Breast epithelium (tissue), 4 donors: ENCODE measurements at places on chromosomes 5 and 9. TPM values are rescaled to one million over a fixed set of nuclear protein-coding genes. Genes with fewer than 3 reads are reported as not detected.

- H3K4me1 ChIP-seq = no peaks in the 10 kb centered on the region
- no peaks in the 10 kb centered on the region for H3K27me3 ChIP-seq
- H3K4me3 ChIP-seq = no peak overlapping the region
- DNase-seq = no peak
Measured at GRCh38 chr9:89458768-89459496, 39.0 kb downstream of the SEMA4D start.

The GPR150 gene
- total RNA-seq = 0.33 TPM

The IFNA21 gene
- not detected for total RNA-seq

- no peak overlapping the region for H3K27ac ChIP-seq
- H3K4me1 ChIP-seq = no peaks in the 10 kb centered on the region
- no peak overlapping the region for H3K4me3 ChIP-seq
- H3K27me3 ChIP-seq = no peaks in the 10 kb centered on the region
- no peak for DNase-seq
- peaks cover 7% of the 10 kb centered on the region for H3K36me3 ChIP-seq
Measured at GRCh38 chr9:33943389-33943788, 105.3 kb downstream of the UBAP2 start.

DNA sequence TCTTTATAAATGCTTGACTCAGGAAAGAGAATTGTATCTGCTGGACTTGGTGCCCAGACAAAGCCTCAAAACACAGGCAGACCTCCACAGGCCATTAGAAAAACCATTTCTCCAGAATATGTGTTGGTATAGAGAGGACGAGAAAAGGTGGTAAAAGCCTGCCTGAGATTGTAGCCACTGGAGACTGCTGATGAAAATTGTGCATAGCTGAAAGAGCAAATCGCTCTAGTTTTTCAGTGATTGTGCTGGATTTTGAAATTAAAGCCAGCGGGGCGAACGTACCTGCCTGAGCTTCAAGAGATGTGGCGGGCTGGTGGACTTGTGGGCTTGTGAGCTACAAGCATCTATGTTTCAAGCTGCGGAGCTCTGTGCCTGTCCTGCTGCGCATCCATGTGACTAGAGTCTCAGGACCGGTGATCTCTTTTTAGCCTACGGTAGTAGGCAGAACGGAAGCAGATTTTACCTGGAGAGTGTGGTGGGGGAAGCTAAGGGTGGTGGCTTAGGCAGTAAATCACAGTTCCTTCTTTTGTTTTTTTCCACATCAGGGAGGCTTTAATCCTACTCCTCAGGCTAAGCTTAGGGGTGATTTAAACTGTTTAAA, 193.6 kb downstream of the SREK1 start:
- H3K4me1 ChIP-seq = no peaks in the 10 kb centered on the region
- no peaks in the 10 kb centered on the region for H3K27me3 ChIP-seq
- no peak for DNase-seq
- H3K36me3 ChIP-seq = no peaks in the 10 kb centered on the region
- no peak overlapping the region for H3K4me3 ChIP-seq
- no peak overlapping the region for H3K27ac ChIP-seq

GRCh38 chr5:1745796-1746370, 53.8 kb downstream of the MRPL36 start:
- no peak overlapping the region for H3K27ac ChIP-seq
- H3K4me1 ChIP-seq = no peaks in the 10 kb centered on the region
- H3K27me3 ChIP-seq = no peaks in the 10 kb centered on the region
- DNase-seq = peak; percentile 45
- H3K4me3 ChIP-seq = no peak overlapping the region

DNA sequence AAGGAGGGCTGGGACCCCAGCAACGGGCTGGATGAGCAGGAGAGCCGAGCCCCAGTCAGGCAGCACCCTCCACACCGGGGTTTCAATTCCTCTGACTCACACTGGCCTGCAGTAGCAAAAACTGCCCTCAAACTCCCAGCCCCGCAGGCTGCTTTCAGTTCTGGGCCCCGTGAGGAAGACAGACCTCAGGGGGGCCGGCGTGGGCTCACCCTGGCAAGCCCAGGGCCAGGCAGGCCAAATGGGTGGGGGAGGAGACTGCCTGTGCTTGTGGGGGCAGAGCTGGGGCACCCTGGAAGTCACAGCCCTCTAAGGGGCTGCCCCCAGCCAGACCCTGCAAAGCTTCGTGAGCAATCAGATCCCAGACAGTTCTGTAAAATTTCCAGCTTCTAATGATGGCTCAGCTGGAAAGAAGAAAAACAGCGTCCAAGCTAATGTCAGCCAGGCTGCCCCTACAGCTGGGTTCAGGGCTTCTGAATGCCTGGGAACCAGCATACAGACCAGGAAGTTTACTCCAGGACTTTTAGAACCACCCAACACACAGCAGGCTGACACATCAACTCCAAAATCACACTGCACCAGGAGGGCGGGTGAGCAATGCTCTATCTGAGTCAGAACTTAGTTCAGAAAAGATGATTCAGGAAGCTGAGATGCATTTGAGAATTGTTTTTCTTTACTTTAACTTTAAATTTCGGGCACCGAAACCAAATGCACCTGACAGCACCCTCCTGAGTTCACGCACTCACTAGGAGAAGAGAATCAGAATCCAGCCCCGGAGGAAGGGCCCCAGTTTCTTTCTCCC, 34.7 kb downstream of the LPCAT1 start:
- H3K36me3 ChIP-seq = no peaks in the 10 kb centered on the region
- no peaks in the 10 kb centered on the region for H3K27me3 ChIP-seq
- H3K27ac ChIP-seq = no peak overlapping the region

GRCh38 chr5:144460600-144460999, 289.9 kb downstream of the KCTD16 start:
- no peaks in the 10 kb centered on the region for H3K4me1 ChIP-seq
- no peak overlapping the region for H3K27ac ChIP-seq
- no peak for DNase-seq
- no peak overlapping the region for H3K4me3 ChIP-seq
- H3K27me3 ChIP-seq = no peaks in the 10 kb centered on the region
- H3K36me3 ChIP-seq = no peaks in the 10 kb centered on the region

The SLC45A2 gene
- total RNA-seq = not detected

GRCh38 chr5:147956064-147956841, 49.9 kb upstream of the C5orf46 start:
- no peak for DNase-seq
- H3K27ac ChIP-seq = no peak overlapping the region
- no peaks in the 10 kb centered on the region for H3K27me3 ChIP-seq
- no peaks in the 10 kb centered on the region for H3K4me1 ChIP-seq
- no peak overlapping the region for H3K4me3 ChIP-seq

DNA sequence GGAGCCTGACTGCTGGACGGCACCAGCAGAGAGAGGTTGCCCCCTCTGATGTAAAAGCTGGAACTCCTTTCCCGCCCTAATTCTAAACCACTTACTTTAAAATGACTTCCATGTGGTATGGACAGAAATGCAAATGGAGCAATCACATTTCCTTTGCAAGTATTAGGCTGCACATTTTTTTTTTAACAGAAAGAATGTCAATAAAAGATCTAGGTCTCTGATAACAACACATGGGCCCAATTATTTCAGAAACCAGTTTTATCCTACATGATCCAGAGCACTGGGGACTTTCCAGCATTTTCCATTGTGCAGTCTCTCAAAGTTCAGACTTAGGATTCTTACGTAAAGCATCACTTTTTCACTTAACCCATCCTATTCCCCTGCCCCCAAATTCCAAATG, 203.7 kb downstream of the NXNL2 start:
- no peak overlapping the region for H3K4me3 ChIP-seq
- no peak for DNase-seq
- no peaks in the 10 kb centered on the region for H3K4me1 ChIP-seq
- no peaks in the 10 kb centered on the region for H3K36me3 ChIP-seq
- H3K27me3 ChIP-seq = no peaks in the 10 kb centered on the region
- H3K27ac ChIP-seq = no peak overlapping the region

The NKD2 gene
- 16.7 TPM for total RNA-seq

DNA sequence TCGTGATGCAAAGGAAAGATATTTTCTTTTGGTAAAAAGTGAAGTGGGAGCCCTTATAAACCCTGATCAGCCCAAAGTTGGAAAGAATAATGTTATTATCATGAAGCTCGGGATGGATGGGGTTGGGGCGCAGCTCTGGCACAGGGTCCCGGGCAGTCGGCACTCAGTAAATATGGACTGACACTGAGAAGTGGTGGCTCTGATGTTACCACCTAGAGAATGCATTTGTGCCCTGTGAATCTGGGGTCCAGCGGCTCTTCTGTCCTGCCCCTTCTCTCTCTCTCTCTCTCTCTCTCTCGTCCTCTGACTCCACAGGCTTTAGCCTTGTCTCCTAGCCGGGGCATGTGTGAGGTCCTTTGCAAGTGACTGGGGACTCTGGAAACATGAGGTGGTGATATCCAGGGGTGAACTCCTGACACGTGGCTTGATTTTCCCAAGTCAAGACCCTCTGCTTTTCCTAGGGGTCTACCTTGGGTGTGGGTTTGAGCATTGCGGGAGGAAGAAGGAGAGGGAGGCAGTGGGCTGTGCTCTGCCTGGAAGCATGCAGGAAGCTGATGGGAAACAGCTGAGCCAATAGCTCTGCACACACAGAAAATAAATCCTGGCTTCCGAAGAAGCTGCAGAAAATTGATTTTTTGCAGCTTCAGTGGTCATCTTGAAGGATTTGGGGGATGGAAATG, 162.7 kb downstream of the MACROH2A1 start:
- H3K27ac ChIP-seq = no peak overlapping the region
- H3K4me1 ChIP-seq = peaks cover 2% of the 10 kb centered on the region
- no peak for DNase-seq
- H3K4me3 ChIP-seq = no peak overlapping the region
- no peaks in the 10 kb centered on the region for H3K27me3 ChIP-seq

The LHX2 gene
- not detected for total RNA-seq

The ZNF618 gene
- 4.6 TPM for total RNA-seq

The INSL4 gene
- not detected for total RNA-seq
